ENCODE measurements at places on chromosomes 2 and 18.

DNA sequence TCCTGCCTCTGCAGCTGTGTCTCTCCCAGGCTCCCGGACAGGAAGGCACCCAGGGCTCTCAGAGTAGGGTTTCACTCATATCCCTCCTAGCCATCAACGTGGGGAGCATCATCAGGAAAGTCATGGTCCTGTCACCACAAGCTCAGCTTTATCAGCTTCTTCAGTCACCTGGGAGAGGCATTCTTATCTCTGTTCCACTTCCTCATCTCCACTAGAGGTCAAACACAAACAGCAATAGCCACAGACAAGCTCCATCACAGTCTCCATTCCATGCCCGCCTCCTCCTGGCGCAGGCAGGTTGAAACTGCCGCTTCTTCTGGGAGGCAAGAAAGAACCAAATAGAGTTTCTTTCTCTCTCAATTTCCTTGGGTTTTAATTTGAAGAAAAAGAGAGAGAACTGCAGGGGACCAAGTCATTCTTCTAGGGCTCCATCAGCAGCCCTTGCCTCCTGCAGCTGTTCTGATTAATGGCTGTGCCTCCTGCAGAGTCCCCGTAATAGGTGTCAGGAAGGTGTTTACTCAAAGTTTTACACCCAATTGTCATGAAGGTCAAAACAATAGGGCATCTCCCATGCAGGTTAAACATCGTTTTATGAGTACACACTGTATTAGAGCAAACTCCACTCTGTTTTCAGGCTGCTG lies 377.9 kb downstream of the TMEM182 start:
- DNase-seq = peak; percentile 6

DNA sequence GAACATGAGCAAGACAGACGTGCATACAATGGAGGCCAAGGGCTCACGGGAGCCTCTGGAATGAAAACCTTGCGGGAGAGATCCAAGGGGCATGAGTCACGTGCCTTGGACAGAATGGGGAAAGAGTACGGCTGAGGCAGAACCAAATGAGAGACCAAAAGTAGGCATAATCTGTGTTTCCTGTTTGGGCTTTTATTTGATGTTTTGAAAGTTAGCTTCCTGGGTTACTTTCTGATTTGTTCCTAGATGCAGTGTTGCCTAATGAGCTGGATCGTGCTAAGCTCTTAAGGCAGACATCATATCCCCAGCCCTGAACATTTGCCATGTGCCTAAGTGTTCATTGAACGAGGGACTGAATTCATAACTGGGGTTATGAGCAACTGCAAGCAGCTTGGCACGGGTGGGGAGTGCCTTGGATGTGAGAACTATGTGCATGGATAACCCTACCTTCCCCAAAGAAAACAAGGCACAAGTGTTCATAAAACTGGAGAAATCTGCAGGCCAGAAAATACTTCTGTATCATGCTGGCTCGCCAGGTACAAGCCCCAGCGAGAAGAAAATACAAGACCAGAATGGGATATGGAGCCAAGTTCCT lies 60.3 kb upstream of the RPL31 start:
- DNase-seq = no peak

GRCh38 chr2:162184359-162184758 lies 32.3 kb upstream of the GCG start:
- no peak for DNase-seq

DNA sequence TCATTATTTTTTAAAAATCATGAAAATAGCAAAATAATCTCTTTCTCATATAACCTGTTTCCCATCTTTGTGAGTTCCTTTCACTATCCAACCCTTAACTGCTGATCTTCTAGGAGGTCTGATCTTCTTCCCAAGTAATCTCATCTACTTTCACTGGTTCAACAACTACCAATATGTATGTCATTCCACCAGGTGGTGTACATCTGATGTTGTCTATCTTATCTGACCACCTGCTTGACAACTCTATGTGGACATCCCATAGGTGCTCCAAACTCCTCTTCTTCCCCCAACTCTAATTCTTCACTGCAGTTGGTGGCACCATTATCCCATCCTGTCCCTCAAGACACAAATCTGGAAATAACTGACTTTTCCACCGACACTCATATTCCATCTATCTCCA lies 62.5 kb downstream of the FAM228A start:
- no peak for DNase-seq

DNA sequence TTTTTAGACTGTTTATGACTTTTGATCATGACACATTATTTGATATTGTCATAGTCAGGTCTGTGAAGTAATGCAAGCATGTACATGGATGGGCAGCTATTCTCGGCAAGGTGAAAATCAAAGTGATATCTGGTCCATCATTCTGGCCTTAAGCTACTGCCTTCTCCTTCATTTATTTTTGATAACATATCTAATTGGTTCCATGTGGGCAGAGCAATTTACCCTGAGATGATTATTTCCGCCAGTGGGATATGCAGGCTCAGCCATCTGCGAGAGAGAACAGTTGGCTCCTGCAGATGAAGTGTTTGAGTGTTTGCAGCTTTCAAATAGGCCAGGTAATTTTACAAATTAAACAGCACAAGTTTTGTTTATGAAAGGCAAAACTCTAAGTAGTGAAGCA lies 116.4 kb downstream of the LYPD6 start:
- no peak for DNase-seq

- DNase-seq = no peak
Observed at GRCh38 chr2:17849275-17849674, 29.2 kb upstream of the KCNS3 start.

- no peak for DNase-seq
Observed at GRCh38 chr2:211144078-211144477, 587.7 kb downstream of the CPS1 start.

- no peak for DNase-seq
Observed at GRCh38 chr18:3083766-3084165, 70.8 kb upstream of the LPIN2 start.

DNA sequence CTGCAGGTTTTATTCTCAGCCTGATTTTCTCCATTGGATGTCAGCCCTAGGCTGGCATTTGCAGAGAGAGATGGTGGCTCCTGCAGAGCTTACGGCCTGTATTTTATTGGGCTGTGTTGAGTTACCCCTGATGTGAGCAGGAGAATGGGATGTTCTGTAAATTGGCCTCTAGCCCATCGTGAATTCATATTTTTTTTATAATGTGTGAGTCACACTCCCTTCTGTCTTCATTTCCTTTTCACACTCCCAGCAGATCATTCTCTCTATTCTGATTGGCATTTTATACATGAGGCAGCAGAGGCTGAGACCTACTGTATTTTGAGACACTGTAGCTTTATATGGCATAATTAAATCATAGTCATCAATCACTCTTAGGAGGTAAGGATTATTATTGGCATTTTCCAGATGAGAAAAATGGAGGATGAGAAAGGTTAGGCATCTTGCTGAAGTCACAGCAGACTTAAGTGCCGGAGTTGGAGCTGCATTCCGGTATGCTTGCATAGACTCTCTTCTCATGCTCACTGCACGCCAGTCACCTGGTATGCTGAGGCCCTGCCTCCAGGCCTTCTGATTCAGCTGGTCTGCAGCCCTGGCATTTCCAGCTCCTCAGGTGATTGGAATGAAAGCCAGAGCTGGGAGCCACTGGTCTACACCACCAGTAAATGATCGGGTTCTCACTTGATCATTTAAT lies 142.4 kb downstream of the NEDD4L start:
- DNase-seq = no peak

DNA sequence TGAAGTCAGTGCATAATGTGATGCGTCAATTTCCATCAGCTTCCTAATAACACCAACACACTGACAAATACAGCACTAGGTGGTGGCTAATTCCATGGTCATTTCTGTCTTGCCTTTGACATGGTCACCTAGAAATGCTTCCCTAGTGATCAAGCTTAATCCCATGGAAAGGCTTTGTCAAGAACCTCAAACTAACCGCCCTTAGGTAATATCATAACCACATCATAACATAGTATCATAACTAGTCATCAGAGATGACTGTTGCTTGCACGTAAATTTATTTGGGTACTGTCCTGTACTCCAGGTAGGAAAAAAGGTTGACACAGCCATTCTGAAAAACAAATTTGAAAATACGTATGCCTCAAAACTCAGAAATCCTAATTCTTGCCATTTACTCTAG lies 471.8 kb downstream of the IRS1 start:
- no peak for DNase-seq

- DNase-seq = no peak
Observed at GRCh38 chr2:114400890-114401289, 41.6 kb upstream of the DPP10 start.

DNA sequence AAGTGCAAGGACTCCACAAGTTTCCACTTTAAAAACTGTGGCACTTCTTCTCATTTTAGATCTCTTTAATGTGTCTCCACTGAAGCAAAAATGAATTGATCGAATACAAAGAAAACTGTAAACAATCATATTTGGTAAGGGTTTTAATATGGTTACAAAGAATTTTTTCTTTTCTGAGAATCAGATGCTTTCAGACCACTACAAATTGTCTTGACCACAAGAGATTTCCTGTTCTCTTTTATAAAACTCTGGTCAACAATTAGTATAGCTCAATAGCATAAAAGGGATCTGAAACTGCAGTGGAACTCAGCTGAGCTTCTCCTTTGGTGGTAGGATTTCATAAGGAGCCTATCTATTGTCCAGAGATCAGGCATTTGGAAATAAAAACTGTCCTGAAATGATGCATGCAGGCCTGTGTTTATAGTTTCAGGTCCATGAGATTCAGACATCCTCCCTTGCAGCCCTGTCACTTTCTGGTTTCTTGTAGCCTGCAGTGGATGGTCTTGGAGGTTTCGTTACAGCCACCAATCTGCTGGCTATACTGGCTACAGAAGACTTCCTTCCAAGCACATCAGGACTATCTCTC lies 120.0 kb downstream of the DOCK10 start:
- DNase-seq = no peak

DNA sequence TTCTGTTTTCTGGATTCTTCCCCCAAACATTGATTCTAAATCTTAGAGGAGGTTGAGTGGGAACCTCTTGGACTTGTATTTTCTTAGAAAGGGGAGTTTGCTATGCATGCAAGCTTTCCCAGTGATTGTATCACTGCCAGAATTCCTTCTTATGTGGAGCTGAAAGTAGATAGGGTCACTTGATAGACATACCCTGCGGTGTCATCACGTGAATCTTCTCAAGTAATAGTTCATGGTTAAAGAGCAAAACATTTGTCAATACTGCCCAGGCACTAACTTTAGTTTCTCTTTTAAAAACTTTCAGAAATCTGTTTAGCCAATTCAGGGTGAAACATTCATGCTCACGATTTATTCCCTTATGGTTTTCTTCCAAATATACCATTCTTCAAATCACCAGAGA lies 6.4 kb downstream of the PMAIP1 start:
- no peak for DNase-seq

- no peak for DNase-seq
Observed at GRCh38 chr2:132929786-132930185, 259.8 kb upstream of the LYPD1 start.

- DNase-seq = no peak
Observed at GRCh38 chr2:73006969-73007710, 64.4 kb downstream of the SFXN5 start.

DNA sequence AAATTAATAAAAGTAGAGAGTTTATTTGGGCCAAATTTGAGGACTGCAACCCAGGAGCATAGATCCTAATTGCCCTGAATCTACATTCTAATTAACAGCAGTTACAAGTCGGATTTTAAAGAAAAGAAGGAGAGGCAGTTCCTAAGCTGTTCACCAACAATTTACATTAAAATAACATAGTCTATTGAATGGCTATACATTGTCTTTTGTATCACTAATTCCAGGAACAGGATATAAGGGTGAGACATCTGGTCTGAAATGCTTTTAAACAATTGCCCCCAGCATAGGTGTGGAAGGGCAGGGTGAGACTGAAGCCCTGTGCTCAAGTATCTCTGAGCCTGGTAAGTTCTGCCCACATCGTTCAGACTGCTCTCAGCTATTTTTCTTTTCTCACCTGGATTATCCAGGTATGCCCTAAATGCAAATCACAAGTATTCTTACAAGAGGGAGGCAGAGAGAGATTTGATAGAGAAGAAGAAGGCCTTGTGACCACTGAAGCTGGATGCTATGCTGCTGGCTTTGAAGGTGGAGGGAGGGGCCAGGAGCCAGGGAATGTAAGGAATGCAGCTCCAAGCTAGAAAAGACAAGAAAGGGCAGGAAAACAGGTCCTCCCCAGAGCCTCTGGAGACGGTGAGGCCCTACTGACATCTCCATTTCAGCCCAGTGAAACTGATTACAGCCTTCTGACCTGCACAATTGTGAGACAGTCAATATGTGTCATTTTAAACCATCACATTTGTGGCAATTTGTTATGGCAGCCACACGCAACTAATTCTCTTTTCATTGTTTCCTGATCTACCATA lies 189.4 kb upstream of the ARL4C start:
- no peak for DNase-seq

- DNase-seq = no peak
Observed at GRCh38 chr2:139259422-139260051, 479.3 kb upstream of the NXPH2 start.

DNA sequence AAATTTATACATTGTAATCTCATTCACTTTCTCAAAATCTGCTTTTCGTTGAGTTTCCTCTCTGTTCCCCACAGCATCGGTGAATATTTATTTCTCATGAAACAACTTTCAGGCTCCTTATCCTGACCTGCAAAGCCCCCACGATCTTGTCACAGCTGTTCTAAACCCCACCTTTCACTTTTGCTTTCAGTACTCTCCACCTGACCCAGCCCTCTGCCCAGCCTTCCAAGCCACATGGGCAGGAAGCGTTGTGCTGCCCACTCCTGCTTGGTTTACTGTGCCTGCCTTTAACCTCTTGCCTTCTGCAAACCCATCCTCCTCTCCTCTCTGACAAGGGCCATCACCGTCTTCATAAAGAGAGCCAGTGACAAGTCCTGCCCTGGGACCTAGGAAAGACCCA lies 262.5 kb downstream of the GALR1 start:
- DNase-seq = no peak

DNA sequence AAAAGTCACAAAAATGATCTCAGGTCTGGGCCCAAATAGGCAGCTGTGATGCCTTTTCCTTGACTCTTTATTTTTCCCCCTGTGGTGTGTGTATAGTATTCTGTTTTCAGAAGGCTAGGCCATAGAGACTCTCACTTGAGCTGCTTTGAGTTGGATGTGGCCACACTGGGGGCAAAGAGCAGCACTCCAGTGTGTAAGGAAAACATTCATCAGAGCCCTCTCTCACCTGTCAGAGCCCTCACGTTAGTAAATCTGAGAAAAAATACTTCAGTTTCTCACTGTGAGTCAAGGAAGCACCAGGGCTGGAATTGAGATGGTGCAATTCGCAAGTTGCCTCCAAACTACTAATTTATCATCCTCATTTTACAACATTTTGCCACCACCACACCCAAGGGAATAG lies 136.1 kb downstream of the ST6GAL2 start:
- DNase-seq = no peak

GRCh38 chr2:133600266-133600928 lies 32.1 kb upstream of the NCKAP5 start:
- no peak for DNase-seq

GRCh38 chr18:25725501-25725900 lies 364.9 kb downstream of the SS18 start:
- no peak for DNase-seq

All from NCI-H774 (cell line).